Umbilical cord (tissue), 2 donors: ENCODE measurements at places on chromosomes 3 and 15.

- DNase-seq: no peak
Measured at GRCh38 chr3:101310978-101311375, 9.4 kb downstream of the IMPG2 start.

DNA sequence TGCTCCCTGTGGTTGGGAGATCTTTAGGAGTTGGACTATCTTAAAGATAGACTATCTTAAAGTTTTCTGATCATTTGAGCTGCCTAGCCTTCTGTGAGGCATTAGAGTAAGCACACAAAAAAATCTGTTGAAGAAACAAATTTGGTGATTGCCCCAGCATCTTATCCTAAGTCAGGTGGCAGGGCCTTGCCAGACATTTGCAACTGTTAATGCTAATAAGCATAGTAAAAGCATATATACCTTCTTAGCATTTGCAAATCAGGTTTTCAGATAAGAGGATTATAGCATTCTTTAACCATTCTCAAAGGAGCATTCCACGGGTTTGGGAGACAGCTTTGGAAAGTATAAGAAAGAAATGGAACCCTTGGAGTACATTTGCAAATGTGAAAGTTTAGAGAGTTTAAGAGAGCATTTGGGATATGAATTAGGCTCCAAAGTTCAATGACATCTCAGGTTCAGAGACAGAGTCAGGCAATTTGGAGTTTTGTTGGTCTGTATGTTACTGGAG lies 61.0 kb downstream of the SEMA6D start:
- no peak for DNase-seq

DNA sequence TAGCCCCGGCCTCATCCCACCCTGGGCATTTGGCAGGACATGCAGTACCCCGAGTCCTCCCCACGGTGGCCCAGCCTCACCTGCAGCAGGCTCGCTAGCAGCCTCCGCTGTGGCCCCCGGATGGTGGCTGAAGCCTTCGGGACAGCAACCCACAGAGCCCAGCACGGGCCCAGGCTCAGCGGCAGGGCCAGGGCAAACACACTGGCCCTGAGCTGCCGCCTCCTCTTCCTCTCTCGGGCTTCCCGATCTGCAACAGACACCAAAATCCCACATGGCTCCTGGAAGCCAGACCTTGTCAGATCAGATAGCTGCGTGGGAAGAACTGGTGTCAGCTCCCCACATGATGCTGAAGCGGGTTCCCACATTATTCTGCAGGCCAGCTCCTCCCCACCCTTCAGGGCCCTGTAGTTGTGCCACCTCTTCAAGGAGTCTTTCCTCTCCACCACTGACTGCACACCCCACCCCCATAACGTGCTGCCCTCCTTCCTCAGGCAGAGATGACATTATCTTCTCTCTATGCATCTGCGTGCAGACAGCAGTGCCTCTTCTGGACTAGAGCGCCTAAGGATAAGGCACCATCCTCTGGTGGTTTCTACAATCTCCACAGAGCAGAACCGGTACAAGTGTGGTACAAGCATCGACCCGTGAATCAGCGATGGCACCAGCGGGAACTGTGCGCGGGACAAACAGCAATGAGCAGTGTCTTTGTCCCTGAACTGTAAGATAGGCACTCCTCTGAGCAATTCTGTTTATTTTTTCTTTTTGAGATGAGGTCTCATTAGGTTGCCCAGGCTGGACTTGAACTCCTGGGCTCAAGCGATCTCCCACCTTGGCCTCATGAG lies 9.5 kb downstream of the TMEM44 start:
- no peak for DNase-seq

- no peak for DNase-seq
Measured at GRCh38 chr15:80260551-80260950, 8.5 kb upstream of the CTXND1 start.

DNA sequence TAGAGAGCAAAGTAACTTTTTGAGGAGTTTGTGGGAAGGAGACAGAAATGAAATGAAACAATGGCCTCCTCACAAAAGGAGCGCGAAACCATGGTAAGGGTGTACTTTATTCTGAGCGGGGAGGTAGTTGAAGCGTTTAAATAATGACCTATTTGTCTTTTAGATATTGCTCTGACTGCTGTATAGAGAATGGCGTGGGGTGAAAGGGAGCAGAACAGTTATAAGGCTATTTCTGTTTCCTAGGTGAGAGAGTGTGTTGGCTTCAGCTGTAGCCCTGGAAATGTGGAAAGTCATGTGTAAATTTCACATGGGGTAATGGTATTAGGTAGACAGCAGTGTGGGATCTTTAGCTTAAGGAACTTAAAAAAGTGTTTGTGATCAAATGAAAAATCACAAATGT lies 54.9 kb downstream of the CNTN4 start:
- DNase-seq: no peak

GRCh38 chr3:148906667-148907066 lies 41.6 kb downstream of the CPA3 start:
- no peak for DNase-seq

DNA sequence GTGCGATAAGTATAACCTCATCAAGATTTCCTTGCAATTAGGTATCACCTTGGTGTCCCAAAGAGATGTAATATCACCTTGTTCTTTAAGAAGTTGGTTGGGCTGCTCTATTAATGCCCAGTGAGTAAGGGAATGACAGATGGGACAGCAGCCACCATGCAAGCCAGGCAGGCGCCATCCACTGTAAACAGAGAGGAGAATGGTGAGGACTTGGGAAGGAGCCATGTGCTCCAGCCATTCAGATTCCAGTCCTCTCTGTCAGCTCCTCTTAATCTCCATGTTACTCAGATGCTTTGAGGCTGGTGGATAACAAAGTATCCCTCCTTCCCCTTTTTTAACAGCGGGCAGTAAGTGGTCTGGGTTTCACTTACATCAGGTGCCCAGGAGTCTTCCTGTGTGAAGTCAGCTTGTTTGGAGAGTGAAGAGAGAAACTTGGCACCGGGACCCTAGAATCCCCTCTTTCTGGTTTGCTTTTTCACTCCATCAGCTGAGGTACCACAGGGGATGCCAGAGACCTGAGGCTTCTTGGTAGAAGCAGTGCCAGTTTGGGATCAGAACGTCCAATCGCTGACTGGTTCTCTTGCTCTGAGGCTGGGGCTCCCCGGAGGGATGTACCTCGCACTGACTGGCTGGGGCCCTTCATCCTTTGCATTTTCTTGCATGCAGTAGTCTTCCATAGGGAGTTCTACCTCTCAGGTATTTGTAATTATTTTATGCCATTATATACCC lies 29.5 kb downstream of the SLCO3A1 start:
- no peak for DNase-seq

- DNase-seq: peak; percentile 42
Measured at GRCh38 chr15:57866149-57866736, 159.7 kb downstream of the POLR2M start.

- DNase-seq: no peak
Measured at GRCh38 chr15:63194302-63194701, 4.9 kb downstream of the RAB8B start.

DNA sequence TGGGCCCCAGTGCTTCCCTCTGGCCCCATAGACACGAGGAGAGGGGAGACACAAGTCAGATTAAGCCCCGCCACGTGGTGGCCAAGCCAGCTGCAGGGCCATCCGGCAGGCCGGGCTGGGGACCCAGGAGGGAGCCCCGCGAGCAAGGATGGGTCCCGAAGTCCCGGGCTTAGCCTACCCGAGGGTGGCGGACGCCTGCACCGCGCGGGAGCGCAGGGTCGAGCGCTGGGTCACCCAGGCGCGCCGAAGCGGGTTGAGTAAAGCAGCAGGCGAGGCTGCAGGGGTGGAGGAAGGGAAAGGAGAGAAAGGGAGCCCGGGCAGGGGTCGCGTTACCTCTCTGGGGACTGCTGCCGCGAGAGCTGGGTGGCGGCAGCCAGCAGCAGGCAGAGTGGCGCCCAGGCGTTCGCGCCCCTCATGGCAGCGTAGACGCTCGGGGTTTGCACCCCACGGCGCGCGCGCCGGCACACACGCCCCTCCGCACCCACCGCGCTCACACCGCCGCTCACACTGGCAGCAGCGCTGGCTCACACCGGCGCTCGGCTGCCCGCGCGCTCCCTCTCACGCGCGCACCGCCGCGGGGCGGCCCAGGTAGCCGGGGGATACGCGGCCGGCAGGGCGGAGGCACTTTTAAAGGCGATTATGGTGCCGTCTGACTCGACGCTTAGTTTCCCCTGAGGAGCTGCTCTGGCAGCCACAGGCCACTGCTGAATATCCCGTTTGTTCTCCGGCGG lies at the start of gene PCOLCE2:
PCOLCE2 (minus strand) TSS at position 603 of the 731 bp plus-strand sequence; CDS start at position 416, 187 bp downstream.
- DNase-seq: peak; percentile 40

- DNase-seq: peak; percentile 20
Measured at GRCh38 chr15:52527911-52528563, 643 bp downstream of the MYO5A start.

DNA sequence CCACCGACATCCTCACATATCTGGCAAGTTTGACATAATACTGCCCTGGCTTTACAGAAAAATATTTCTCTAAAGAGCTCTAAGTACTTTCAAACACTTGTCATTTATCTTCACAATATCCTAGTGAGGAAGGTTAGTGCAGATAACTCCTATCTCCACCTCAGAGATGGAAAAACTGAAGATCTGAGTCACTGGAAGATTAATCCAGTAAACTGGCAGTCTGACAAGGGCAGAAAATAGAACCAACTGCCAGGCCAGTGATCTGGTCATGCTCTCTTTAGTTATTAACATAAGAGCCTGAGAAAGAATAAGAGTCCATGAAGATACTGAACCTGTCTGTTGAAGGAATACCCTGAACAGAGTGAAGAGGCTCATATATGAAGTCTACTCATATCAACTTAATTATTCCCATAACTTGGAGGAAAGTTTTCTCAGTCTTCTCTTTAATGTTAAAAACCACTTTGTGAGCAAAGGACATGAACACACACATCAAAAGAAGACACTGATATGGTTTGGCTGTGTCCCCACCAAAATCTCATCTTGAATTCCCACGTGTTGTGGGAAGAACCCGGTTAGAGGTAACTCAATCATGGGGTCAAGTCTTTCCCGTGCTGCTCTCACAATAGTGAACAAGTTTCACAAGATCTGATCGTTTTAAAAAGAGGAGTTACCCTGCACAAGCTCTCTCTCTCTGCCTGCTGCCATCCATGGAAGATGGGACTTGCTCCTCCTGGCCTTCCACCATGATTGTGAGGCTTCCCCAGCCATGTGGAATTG lies 61.4 kb downstream of the GOLIM4 start:
- peak; percentile 96 for DNase-seq

DNA sequence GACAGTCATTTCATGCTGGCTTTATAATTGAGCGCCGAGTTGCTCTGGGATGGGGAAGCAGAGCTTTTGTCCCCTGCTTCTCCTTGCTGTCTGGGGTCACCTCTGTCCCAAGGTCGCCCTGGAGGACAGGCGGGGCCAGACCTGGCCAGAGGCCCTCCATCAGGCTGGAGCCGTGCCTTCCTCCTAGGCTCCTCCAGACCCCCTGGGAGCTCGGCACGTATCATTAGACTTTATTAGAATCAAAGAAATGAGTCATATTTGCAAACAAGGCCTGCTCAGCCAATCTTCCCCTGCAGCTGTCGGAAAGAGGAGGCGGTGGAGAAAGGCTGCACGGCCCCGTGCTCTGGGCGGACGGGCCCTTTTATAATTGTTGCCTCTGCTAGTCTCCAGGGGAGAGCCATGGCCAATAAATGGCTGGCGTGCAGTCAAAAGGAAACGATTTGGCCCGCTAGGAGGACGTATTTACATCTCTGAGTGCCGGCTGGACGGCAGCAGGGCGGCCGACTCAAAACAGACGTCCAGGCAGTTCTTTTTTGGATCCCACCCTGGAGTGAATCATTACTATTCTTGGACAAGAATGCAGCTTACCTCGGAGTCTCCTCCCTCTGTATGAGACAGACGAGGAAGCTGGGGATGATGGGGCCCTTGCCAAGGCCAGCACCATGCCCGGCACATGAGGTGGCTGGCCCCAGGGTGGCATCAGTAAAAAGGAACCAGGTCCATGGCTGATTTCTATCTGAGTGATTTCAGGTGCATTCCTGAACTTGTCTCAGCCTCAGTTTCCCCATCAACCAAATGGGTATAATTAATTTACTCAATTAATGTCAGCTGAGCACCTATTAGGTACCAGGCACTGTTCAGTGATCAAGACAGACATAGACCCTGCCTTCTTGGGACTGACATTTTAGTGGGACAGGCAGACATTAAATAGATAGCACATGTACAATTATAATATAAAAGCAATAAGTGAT lies 50.6 kb downstream of the SLC6A6 start:
- DNase-seq: peak; percentile 88

- peak; percentile 5 for DNase-seq
Measured at GRCh38 chr3:108271626-108272025, 24.7 kb upstream of the HHLA2 start.

GRCh38 chr3:171561596-171562323 lies 101.6 kb upstream of the TNIK start:
- no peak for DNase-seq

GRCh38 chr15:92112180-92112579 lies 258.7 kb downstream of the SLCO3A1 start:
- DNase-seq: peak; percentile 94

DNA sequence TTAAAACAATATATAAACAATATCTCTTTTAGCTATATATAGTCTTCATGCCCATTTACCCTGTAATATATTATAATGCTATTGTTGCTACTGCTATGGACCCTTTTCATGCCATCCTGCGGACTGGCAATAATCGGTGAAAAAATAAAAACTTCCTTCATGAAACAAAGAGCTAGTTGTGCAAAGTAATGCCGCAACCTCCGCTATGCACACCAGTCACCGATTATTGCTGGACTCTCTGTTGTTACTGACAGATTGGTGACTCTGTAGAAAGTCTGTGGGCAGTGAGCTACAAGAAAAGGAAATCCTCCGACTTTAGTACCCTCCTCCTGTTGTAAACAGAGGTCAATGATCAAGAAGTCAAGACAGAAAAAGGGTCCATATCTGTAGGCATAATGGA lies 17.9 kb upstream of the ICE2 start:
- no peak for DNase-seq

DNA sequence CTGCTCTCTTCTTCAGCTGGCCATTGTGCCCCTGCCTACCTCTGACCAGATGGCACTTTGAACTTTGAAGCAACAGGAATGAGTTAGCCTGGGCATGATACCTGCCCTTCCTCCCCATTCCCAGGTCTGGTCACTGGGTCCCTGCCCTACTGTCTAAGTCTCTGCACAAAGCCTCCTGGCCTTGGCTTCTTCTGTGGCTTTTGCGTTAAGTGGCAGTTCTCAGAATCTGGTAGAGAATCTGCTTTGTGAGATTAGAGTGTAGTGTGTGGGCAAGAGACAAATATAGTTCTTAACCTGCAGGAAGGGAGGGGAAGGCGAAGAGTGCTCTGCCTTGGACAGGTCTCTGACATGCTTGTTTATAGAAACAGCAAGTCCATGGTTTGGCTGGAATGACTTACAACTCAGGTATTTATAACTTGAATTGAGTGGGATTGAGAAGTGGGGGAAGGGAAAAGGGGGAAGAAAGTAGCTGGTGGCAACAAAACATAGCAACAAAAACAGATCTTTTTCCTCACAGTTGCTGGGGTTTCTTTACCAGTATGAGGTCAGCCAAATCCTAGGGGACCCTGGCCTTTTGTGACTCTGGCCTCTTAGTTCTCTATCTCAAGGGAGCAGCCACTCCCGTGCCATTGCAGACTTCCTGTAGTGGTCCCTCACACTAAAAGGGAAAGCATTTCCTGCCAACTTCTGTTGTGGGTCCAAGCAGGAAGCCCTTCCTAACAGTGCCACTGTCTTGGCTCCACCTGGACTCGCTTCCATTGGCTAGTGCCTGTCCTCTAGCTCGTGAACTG lies 16.7 kb downstream of the MAPKBP1 start:
- peak; percentile 26 for DNase-seq

GRCh38 chr15:77974098-77974414 lies 103.5 kb downstream of the TBC1D2B start:
- DNase-seq: peak; percentile 46

- no peak for DNase-seq
Measured at GRCh38 chr15:26772154-26773066, at the start of gene GABRB3. Gene GABRB3 (minus strand): TSS chr15:26773066.
